NCI-H2029 (cell line): ENCODE measurements at places on chromosomes 6 and 20.

GRCh38 chr20:19897891-19898290 is 119.3 kb upstream of the NAA20 start:
- no peak for DNase-seq

DNA sequence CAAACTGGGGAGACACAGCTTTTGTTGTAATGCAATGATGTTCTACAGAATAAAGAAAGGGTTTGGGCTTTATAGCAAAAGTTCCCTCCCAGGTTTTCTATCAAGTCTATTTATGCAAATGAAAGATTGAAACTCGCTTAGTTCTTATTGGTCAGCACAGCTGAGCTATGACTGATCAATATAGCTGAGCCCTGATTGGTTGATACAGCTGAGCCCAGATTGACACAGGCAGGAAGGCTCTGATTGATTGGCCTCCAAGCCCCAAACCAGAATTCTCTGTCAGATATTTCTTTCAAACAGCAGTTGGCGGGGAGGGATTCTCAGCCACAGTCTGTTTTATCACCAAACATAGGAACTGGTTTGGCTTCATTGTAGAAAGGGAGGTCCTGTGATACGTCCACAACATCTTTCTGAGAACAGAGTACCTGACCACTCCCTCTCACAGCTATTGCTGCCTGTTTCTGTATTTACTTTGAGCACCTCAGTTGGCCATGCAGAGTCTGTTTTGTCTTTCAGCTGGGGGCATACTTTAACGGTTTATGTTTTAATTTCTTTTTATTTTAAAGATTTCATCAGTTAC is 223.5 kb downstream of the PACRG start:
- no peak for DNase-seq

GRCh38 chr6:37160922-37161778 is 8.8 kb upstream of the PIM1 start:
- no peak for DNase-seq

DNA sequence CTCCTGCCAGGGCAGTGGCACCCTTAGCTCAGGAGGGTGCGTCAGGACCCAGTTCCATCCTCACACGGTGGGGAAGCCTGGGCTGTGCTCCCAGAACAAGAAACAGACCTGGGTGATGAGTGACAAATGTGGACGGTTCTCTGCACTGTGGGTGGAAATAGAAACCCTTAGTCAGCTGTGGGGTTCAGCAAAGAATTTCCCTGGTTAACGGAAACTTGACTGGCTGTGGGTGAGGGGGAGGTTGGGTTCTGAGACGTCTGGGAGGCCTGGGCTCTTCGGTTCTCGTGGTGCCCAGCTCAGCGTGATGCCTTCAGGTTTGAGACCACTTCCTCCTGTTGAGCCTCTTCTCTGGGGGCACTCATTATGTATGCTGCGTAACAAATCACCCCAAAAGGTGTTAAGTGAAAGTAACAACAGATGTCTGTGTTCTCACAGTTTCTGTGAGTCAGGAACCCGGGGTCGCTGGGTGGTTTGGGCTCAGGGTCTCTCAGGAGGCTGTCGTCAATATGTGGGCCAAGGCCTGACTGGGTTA is 53.1 kb upstream of the FAM83D start:
- DNase-seq: no peak

- no peak for DNase-seq
Observed at GRCh38 chr20:62567246-62568044, 74.9 kb upstream of the SLCO4A1 start.

GRCh38 chr6:138957484-138957883 is 30.6 kb downstream of the REPS1 start:
- no peak for DNase-seq

- DNase-seq: no peak
Observed at GRCh38 chr6:44917430-44917829, 410.7 kb upstream of the RUNX2 start.

- DNase-seq: peak; percentile 54
Observed at GRCh38 chr6:70668499-70668812, 773 bp downstream of the SMAP1 start.

DNA sequence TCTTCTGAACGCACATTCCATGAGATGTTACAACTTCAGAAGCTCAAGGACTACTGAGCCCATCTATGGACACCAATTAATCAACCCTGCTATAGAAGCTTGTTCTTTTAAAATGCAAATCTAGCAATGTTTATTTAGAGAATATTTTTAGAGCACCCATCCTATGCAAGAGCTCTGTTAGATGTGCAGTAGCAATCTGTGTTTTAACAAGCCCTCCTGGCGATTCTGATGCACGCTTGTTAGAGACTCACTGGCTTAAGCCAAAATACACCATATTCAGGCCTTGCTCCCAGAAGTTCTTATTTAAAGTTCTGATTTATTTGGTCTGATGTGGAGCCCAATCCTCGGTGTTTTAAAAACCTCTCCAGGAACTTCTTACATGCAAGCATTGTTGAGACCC is 21.1 kb upstream of the ARG1 start:
- DNase-seq: no peak

GRCh38 chr20:11132819-11133415 is 459.1 kb upstream of the JAG1 start:
- DNase-seq: no peak

DNA sequence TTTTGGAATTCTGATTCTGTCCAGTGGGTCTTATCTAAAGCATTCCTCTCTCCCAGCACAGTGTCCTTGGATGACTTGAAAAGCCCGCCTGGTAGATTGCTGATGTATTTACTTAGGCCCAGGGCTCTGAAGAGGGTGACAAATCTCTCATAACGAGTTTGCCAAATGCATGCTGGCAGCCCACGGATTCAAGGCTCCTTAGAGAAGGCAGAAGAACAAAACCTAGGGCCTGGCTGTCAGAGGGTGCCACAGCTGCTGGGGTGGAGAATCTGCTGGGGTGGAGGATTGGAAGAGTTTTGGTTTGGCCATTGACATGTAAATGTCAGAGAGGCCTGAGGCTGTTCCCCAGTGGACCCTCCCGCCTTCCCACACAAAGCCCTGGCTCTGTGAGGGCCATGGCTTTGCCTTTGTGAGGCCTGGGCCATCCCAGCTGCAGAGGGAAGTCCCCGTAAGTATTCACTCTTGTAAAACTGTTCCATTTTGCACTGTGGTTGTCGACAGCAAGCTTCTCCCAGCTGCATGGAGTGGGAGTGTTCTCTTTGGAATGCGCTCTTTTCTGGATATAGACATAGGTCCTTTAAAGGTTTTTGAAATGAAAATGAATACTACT is 50.3 kb downstream of the ANKRD6 start:
- peak; percentile 43 for DNase-seq

DNA sequence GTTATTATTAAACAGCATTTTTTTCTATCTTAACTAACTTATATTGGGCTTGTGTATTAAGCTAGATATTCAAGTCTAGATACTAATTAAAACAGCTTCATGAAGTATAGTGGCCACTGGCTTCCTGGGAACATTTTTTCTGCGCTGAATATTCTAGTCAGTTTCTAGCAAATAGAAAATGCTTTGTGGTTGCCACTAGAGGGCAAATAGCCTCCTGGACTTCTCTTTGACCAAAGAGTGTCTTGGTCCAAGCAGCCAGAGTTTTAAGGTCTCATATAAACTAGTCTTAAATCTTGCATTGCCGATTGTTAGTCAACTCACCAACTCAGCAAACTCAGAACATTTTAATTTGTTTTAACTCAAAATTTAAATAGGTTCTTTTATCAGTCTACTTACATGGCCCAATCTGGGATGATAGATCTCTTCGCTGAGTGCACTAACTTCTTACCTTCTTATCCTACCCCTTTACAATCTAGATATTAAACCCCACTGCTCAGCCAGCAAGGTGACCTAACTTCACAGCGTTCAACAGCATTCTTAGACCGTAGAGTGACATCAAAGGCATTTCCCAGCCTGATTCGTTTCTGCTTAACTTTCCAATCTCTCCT is 24.6 kb upstream of the ID4 start:
- peak; percentile 27 for DNase-seq

- no peak for DNase-seq
Observed at GRCh38 chr6:50959081-50959641, 140.5 kb downstream of the TFAP2B start.

DNA sequence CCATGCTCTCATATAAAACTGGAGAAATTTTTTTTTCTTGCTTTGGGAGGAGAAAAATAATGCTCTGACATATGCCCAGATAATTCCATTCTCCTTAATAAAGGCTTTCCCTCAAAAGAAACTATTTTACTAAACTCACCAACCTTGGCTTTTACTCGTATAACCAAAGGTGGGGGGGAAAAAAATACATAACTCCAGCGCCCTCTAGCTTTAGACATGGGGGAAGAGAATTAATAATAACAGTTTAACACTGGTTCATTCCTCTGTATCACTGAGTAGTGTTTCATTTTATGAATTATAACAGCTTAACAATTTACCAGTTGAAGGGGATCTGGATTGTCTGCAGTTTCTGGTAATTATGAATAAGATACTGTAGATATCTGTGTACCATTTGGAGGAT is 1226.1 kb downstream of the GRIK2 start:
- DNase-seq: peak; percentile 3

- DNase-seq: no peak
Observed at GRCh38 chr6:148700741-148701311, 46.0 kb upstream of the UST start.

DNA sequence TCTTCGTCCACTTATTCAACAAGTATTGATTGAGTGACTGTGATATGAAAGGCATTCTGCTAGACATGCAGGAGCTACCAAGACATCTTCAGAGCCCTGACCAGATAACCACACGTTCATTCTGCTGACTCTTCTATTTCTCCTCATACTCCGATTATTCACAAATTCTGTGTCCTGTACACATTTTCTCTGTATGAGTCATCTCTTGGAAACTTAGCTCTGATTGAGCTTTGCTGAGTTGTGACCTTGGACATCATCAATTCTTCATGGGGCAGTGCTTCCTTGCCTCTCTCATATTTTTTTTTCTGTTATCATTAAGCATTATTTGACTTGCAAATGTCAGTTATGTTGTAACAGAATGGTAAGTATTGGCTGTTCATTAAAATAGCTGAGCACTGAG is 351.6 kb upstream of the CNR1 start:
- no peak for DNase-seq

DNA sequence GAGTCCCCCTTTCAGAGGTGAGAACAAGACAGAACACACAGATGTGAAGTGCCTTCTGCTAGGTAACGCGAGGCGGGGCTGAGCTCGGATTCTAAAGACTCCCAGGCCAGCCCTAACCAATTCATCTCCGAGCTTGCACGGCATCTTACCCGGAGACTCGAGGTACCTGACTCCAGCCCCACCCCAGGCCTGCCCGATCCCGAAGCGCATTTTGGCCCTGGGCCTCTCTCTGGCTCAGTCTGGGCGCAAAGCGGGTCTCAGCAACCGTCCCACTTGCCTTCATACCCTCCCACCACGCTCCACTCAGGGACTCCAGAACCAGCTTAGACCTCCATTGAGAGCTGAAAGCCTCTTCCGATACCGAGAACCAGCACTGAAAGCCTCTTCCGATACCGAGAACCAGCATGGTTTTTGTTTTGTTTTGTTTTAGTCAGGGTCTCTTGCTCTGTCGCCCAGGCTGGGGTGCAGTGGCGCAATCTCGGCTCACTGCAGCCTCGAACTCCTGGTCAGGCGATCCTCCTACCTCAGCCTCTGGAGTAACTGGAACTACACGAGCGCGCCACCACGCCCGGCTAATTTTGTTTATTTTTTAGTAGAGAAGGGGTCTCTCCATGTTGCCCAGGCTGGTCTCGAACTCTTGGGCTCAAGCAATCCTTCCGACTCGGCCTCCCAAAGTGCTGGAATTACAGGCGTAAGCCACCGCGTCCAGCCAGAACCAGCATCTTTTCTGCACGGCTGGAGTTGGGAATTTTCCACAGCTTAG is 557 bp upstream of the DYNLRB1 start:
- peak; percentile 74 for DNase-seq

DNA sequence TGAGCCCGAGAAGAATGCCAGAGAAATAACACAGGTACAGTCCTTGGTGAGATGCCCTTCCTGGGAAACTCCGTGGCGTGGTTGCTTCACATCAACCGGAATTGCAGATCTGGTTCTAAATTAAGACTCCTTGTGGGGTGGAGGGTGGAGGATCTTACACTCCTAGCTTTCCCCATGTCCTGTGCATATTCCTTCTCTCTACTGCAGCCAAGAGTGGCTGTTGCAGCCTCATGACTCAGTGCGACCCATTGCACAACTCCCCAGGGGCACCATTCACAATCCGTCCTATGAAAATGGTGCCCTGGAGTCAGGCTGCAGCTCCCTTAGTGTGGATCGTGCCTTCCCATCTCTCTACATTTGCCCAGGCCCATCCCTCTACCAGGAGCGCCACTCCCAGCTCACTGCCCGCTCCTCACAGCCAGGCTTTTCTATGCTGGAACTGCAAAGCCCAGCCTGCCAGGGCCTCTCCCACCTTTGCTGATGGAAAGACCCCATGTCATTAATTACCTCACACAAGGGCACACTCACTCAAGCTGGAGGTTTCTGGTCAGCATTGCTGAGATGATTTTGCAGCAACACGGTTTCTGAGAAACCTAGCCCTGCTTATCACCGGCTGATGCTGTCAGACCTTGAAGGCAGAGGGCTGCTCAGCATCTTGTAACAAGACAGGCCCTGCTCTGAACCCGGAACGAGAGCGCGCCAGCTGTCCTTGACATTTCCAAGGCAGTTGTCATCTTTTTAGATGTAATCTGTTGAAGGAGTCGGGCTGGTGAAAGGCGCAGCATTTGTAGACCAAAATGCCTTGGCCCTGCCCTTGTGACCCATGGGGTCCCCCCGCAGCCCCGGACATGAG is 39.7 kb downstream of the SIRPA start:
- DNase-seq: no peak

- no peak for DNase-seq
Observed at GRCh38 chr6:86722131-86722530, 215.2 kb upstream of the HTR1E start.

GRCh38 chr6:148538261-148539190 is 195.9 kb downstream of the SASH1 start:
- peak; percentile 9 for DNase-seq
